ENCODE measurements at places on chromosomes 7 and 10.

- H3K4me1 ChIP-seq = no peaks in the 10 kb centered on the region
- no peak for DNase-seq
- no peak overlapping the region for H3K27ac ChIP-seq
- H3K4me3 ChIP-seq = no peak overlapping the region
- H3K36me3 ChIP-seq = no peaks in the 10 kb centered on the region
- no peaks in the 10 kb centered on the region for H3K27me3 ChIP-seq
Measured at GRCh38 chr10:46308666-46309450, 22.1 kb downstream of the ANTXRL start.

- no peak for DNase-seq
- peak overlapping the region; percentile 2 for H3K4me3 ChIP-seq
- H3K36me3 ChIP-seq = no peaks in the 10 kb centered on the region
Measured at GRCh38 chr10:124125305-124126116, 32.1 kb upstream of the CHST15 start.

DNA sequence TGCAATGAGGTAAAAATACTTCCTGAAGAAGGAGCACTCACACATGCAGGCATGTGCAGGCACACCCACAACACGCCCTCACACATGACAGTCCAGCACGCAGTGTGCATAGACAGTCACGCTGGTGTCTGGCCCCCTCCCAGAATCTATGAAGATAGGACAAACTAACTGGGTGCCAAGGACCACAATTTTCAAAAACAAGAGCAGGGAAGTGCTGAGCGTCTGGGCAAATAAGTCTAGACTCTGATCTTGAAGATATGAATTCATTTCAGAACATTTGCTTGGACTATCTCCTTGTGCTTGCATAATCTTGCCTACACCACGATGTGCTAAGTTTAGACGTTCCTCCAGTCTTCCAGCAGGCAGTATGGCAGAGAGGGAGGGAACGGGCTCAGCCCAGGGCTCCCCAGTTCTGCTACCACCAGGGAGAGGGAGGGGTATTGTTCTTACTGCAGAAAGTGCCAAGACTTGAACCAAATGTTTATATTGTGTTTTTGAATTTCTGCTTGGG lies 276.5 kb upstream of the KLF6 start:
- DNase-seq = no peak
- no peaks in the 10 kb centered on the region for H3K27me3 ChIP-seq
- no peaks in the 10 kb centered on the region for H3K4me1 ChIP-seq
- no peak overlapping the region for H3K4me3 ChIP-seq

GRCh38 chr10:90842725-90843124 lies 15.1 kb downstream of the HTR7 start:
- no peaks in the 10 kb centered on the region for H3K36me3 ChIP-seq
- no peak overlapping the region for H3K4me3 ChIP-seq
- H3K27ac ChIP-seq = no peak overlapping the region
- H3K4me1 ChIP-seq = no peaks in the 10 kb centered on the region
- peaks cover 9% of the 10 kb centered on the region for H3K27me3 ChIP-seq

DNA sequence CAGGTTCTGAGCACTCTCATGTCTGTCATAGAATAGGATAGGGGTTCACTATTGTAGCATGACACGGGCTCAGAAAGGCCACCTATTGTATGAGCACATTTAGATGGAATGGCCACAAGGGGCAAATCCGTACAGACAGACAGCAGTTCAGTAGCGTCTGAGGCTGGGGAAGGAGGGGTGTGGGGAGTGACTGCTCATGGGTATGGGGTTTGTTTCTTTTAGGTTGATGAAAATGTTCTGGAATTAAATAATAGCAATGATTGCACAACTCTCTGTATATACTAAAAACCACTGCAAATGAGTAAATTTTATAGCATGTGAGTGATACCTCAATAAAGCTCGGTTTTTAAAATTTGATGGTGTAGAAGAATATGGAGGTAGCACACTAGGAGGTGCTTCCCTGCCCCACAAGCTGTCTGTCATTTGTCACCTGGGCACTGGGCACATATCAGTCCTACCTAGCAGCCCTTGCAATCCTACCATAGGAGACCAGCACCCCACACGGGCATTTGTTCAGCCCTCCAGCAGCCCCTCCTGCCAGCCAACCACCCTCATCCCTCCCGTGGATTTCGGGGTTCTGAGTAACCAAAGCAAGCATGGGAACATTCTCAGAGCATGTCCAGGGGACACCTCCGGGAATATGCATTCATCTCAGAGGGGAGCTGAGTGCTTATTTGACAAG lies 35.2 kb downstream of the KCNMA1 start:
- H3K27ac ChIP-seq = no peak overlapping the region
- H3K27me3 ChIP-seq = no peaks in the 10 kb centered on the region
- no peaks in the 10 kb centered on the region for H3K4me1 ChIP-seq
- DNase-seq = no peak

- DNase-seq = no peak
- no peak overlapping the region for H3K27ac ChIP-seq
- H3K4me3 ChIP-seq = no peak overlapping the region
- peaks cover 33% of the 10 kb centered on the region for H3K4me1 ChIP-seq
Measured at GRCh38 chr10:131751827-131752775, 148.7 kb upstream of the PPP2R2D start.

DNA sequence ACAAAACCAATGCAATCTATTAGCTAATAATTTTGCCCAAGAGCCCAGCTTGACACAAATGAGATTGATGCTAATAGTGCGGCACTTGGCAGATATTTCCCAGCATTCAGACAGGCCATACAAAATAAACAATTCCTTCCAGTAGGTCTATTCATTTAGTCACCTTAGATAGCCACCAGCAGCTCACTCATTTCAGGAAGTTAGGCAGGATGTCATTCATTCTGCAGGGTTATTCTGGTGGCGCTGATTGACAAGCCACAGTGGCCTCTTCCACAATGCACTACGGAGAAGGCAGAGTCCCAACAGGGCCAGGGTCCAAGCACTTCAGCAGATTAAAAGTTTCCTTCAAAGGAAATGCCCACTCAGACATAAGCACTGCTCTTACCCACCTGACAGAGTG lies 55.8 kb downstream of the PIK3AP1 start:
- DNase-seq = no peak
- no peaks in the 10 kb centered on the region for H3K27me3 ChIP-seq
- peaks cover 3% of the 10 kb centered on the region for H3K4me1 ChIP-seq
- H3K4me3 ChIP-seq = no peak overlapping the region
- no peak overlapping the region for H3K27ac ChIP-seq

DNA sequence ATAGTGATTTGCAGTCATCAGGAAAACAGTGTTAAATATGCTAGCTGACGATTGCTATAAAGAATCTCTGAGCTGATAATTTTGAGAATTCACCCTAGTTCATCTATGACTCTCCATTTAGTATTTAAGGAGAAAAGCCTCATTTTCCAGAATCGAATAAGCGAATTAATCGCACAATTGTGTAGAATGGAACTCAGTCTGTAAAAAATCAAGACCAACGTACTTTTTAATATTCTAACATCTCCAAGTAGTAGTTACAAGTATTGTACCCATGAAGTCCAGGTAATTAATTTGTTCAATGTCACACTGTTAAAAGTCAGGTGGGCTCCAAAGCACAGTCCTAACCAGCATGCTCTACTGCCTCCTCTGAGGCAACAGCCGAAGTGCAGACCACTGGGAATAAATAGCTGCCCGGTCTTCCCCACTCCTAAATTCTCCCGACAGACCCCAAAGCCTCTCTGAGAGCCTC lies 380 bp upstream of the AGBL3 start:
- H3K36me3 ChIP-seq = peaks cover 29% of the 10 kb centered on the region
- peaks cover 1% of the 10 kb centered on the region for H3K4me1 ChIP-seq
- H3K27me3 ChIP-seq = no peaks in the 10 kb centered on the region

GRCh38 chr10:104333032-104333727 lies 5.1 kb downstream of the ITPRIP start:
- peaks cover 55% of the 10 kb centered on the region for H3K4me1 ChIP-seq
- H3K27me3 ChIP-seq = peaks cover 37% of the 10 kb centered on the region
- H3K4me3 ChIP-seq = no peak overlapping the region
- no peak for DNase-seq
- no peaks in the 10 kb centered on the region for H3K36me3 ChIP-seq

DNA sequence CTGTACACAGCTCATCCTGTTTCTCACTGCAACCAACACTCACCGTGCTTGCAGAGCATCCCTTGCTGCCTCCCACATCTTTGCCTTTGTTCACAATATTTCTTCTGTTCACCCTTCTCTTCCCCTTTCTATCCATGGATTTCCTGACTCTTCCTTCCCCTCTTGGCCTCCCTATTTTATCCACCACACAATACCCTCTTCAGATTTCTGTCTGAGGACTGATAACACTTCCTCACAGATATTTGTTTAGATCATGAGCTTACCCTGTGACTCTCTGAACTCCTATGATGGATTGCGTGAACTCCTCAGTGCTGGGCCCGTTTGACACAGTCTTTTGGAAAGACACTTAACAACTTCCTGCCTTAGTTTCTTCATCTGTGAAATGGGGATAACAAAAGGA lies 62.8 kb upstream of the GPR158 start:
- no peak overlapping the region for H3K27ac ChIP-seq
- no peak overlapping the region for H3K4me3 ChIP-seq
- no peaks in the 10 kb centered on the region for H3K27me3 ChIP-seq
- DNase-seq = no peak
- no peaks in the 10 kb centered on the region for H3K36me3 ChIP-seq

- DNase-seq = peak; percentile 46
- no peaks in the 10 kb centered on the region for H3K36me3 ChIP-seq
- H3K27ac ChIP-seq = no peak overlapping the region
- H3K27me3 ChIP-seq = peaks cover 36% of the 10 kb centered on the region
Measured at GRCh38 chr7:380139-380485, 90.1 kb downstream of the FOXL3 start.

GRCh38 chr10:98516352-98516751 lies 69.6 kb upstream of the HPS1 start:
- H3K36me3 ChIP-seq = no peaks in the 10 kb centered on the region
- H3K4me3 ChIP-seq = no peak overlapping the region

- DNase-seq = no peak
- no peaks in the 10 kb centered on the region for H3K27me3 ChIP-seq
- H3K36me3 ChIP-seq = peaks cover 5% of the 10 kb centered on the region
- H3K27ac ChIP-seq = no peak overlapping the region
- H3K4me3 ChIP-seq = no peak overlapping the region
Measured at GRCh38 chr10:127415116-127415515, 134.0 kb upstream of the NPS start.

DNA sequence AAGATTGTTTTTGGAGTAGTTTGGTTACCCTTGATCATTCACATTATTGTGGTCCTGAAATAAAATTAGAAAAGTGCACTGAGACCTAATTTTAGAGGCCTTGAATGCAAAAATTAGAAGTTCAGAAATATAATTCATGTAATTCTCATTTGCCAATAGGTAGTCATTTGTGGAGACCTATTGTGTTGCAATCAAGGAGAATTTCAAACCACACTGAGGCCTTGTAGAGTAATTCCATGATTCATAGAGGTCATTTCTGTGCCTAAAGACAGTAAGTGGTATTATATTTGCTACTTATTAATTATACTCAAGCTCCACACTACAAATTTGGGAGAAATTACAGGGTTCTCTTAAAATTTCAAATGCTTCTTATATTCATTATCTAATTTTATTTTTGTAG lies 946.8 kb upstream of the POT1 start:
- no peak overlapping the region for H3K4me3 ChIP-seq
- DNase-seq = no peak
- no peaks in the 10 kb centered on the region for H3K36me3 ChIP-seq
- no peaks in the 10 kb centered on the region for H3K4me1 ChIP-seq
- no peaks in the 10 kb centered on the region for H3K27me3 ChIP-seq

DNA sequence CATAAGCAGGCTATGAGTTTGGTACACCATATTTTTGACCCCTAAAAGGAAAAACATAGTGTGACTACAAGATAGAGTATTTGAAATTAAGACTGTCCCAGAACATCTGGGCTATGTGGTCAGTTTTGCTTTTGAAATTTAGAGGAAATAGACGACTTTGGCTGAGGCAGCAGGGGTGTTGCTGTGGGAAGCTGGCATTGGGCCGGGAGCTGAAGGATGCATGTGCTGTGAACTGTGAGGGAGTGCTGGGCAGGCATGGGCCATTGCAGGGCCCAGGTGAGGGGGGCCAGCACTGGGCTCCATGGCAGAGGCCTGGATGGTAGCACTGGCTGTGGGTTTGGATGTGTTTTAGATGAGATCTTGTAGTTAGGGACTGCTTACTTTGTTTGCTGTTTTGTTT lies 168.3 kb downstream of the BMPER start:
- H3K4me3 ChIP-seq = no peak overlapping the region
- no peaks in the 10 kb centered on the region for H3K4me1 ChIP-seq
- H3K27me3 ChIP-seq = no peaks in the 10 kb centered on the region
- no peak overlapping the region for H3K27ac ChIP-seq
- DNase-seq = no peak

GRCh38 chr10:120987359-120987758 lies 136.2 kb downstream of the WDR11 start:
- no peak overlapping the region for H3K27ac ChIP-seq
- H3K4me3 ChIP-seq = no peak overlapping the region
- no peaks in the 10 kb centered on the region for H3K4me1 ChIP-seq
- H3K27me3 ChIP-seq = no peaks in the 10 kb centered on the region
- no peak for DNase-seq

DNA sequence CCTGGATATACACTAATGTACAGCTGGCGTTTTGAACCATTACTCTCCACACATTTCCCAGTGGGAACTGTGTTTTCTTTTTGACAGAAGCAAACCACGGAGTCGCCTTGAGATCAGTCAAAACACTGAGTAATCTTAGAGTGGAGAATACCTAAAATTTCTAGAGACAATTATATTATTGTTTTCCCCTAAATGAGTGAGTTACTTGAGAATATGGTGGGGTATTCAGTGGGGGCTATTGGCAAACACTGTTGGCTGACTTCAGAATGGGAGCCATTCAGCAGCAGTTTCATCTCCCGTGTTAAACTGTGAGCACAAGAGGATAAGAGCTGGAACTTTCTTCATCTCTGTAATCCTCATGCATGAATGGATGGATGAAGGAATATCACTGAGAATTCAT lies 6.2 kb downstream of the IL2RA start:
- peaks cover 5% of the 10 kb centered on the region for H3K4me1 ChIP-seq
- no peak overlapping the region for H3K27ac ChIP-seq
- H3K36me3 ChIP-seq = no peaks in the 10 kb centered on the region
- H3K4me3 ChIP-seq = no peak overlapping the region
- DNase-seq = no peak

DNA sequence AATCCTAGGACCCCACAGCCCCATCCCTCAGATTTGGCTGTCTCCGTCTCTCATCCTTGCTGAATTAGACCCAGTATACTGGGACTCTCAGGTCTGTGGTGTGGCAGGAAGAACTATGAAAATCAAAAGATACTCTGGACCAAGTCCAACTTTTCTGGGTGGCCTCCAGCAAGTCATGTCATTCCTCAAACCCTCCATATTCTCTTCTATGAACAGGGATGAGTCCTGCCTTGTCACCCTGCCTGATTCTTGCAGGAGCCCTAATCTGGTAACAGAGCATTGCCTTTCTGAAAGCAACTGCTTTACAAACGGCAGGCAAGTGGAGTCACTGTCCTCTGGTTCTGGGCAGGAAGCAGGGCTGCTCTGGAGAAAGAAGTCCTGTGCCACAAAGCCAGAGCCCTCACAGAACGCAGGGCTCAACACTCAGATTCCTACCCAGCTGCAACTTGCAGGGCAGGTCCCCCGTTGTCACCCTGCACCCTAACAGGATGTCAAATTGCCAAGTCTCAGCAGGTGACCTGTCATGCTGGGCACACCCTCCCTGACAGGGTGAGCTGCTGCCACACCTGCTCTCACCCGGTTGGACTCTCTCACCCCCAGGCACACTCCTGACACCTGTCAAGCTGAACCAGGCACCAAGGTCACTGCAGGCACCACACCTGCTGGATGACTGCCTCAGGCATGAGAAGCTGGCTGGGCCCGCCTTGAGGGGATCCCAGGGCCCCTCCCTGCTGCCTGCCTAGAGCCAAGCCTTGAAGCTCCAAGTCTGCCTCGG lies 227.7 kb downstream of the KCNMA1 start:
- H3K36me3 ChIP-seq = no peaks in the 10 kb centered on the region
- no peak overlapping the region for H3K27ac ChIP-seq
- no peak overlapping the region for H3K4me3 ChIP-seq
- peaks cover 9% of the 10 kb centered on the region for H3K4me1 ChIP-seq
- no peak for DNase-seq

Measured in neuronal stem cell (in vitro differentiated cells).